Upper lobe of left lung (tissue), 6 donors: ENCODE measurements at places on chromosomes 12 and 14. TPM values are rescaled to one million over a fixed set of nuclear protein-coding genes. Genes with fewer than 3 reads are reported as not detected.

Gene TPPP2
- not detected for total RNA-seq

- peaks cover 25% of the 10 kb centered on the region for H3K4me1 ChIP-seq
- peak overlapping the region; percentile 95 for H3K27ac ChIP-seq
- H3K4me3 ChIP-seq: peak overlapping the region; percentile 99
- H3K36me3 ChIP-seq: no peaks in the 10 kb centered on the region
- peak; percentile 91 for DNase-seq
- no peaks in the 10 kb centered on the region for H3K27me3 ChIP-seq
Observed at GRCh38 chr12:93441081-93441616, 598 bp downstream of the UBE2N start.

DNA sequence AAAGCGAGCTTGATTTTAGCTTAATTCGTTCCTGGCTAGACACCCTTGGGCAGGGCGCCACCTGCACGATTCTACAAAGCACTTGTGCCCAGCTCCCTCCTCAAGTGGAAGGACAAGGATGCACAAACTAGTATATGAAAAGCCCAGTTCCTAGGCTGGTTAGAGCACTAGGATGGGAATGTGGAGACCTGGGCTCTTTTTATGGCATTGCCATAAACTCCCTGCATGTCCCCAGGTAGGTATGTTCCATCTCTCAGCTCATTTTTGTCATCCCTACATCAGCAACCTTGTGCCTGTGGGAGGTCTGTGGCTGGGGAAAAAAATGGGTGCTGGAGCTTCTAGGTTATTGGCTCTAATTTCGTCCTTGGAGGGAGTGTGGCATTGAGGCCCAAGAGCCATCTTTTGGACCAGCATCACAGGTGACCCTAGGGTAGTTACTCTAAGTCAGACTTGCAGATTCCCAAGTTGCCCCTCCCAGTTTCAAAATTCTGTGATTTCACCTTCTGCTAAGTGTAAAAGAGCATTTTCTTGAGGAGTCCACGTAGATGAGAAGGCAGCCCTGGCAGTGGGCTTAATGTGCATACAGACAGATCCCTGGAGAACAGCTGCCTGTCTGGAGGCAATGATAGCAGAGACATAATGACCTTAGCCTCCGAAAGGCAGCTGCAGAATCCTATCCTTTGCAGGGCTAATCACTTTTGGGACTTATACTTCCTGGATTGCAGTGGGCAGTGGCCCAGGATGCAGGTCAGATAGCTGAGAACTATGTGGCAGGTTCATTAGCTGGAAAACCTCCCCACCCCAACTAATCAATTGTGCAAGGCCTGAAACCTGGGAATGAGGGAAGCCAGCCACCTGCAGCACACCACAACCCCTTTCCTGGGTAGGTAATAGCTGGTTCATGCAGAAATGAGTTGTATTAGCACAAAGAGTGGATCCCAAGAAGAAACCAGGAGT is 47.6 kb upstream of the BDKRB2 start:
- H3K4me1 ChIP-seq: no peaks in the 10 kb centered on the region
- no peaks in the 10 kb centered on the region for H3K36me3 ChIP-seq
- DNase-seq: no peak

DNA sequence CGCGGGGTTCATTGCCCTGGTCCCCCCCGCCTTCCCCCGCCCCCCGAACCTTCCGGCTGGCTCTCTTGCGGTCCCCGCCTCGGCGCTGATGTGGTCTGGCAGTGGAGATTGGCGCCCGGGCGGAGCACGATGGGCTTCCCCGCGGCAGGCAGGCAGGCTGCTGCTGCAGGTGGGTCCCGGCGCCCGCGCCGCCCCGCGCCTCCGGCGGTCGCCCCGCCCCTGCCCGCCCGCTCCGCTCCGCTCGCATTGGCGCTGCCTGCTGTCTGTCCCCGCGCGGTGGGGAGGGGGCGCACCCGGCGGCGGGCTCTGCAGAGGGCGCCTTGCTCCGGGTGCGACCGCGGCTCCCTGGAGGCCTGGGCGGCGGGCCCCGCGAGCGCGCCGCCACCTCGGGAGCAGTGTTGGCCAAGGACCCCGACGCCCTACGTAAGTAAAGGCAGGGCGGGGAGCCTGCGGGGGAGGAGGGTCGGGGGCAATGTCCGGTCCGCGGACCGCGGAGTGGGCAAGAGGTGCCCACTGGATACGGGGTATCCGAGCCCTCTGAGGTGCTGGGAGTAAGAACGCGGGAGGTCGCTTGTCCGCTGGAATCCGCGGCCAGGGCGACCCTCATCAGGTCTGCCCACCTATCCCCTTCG is at the start of gene AKAP5:
Gene AKAP5 (plus strand): TSS at position 309 of the 632 bp plus-strand sequence. CDS start 2,896 bp downstream, outside the sequence.
- H3K4me1 ChIP-seq: peaks cover 9% of the 10 kb centered on the region
- peak within 1 kb of the TSS; percentile 46 for H3K4me3 ChIP-seq

DNA sequence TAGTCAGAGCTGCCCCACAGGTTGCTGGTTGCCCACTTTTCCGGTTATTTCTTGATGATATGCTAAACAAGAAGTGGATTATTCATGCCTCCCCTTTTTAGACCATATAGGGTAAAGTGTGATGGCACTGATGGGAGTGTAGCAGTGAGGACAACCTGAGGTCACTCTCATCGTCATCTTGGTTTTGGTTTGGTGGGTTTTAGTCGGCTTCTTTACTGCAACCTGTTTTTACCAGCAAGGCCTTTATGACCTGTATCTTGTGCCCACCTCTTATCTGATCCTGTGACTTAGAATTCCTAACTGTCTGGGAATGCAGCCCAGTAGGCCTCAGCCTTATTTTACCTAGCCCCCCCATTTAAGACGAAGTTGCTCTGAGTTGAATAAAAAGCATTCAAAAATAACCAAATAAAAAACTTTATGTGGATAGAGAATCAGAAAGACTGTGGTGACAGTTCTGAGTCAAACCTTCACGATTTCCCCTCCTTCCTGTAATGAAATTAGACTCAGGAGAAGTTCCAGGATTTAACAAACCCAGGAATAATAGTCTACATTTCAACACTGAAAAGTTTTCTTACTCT is 144.2 kb downstream of the PAWR start:
- H3K4me1 ChIP-seq: peaks cover 24% of the 10 kb centered on the region
- no peaks in the 10 kb centered on the region for H3K27me3 ChIP-seq
- no peak overlapping the region for H3K4me3 ChIP-seq

Gene MYRFL
- 0.10 TPM for total RNA-seq

GRCh38 chr12:91874086-91874865 is 271.4 kb downstream of the BTG1 start:
- H3K4me1 ChIP-seq: peaks cover 7% of the 10 kb centered on the region
- no peak overlapping the region for H3K27ac ChIP-seq
- H3K27me3 ChIP-seq: no peaks in the 10 kb centered on the region
- H3K4me3 ChIP-seq: no peak overlapping the region

DNA sequence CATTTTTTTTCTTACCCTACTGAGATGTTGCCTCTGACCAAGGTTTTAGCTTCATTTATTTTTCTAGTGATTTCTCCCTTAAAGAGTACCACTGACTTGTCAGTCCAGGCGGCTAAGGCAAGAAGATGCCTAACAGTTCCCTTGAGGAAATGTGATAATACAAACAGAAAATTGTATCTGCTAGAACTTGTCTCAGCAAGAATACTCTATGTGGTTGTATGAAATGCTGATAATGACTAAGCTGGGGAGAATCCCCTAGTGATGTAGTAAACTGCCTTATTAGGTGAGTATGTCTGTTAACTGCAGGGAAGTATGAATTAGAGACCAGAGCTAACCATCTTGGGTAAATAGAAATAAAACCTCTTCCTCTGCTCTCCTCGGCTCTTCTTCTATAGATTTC is 6.7 kb downstream of the C12orf54 start:
- H3K36me3 ChIP-seq: no peaks in the 10 kb centered on the region
- no peak overlapping the region for H3K27ac ChIP-seq
- no peak overlapping the region for H3K4me3 ChIP-seq
- no peak for DNase-seq

Gene P2RX4
- 62.7 TPM for total RNA-seq

Gene RPL36AL
- 250 TPM for total RNA-seq

DNA sequence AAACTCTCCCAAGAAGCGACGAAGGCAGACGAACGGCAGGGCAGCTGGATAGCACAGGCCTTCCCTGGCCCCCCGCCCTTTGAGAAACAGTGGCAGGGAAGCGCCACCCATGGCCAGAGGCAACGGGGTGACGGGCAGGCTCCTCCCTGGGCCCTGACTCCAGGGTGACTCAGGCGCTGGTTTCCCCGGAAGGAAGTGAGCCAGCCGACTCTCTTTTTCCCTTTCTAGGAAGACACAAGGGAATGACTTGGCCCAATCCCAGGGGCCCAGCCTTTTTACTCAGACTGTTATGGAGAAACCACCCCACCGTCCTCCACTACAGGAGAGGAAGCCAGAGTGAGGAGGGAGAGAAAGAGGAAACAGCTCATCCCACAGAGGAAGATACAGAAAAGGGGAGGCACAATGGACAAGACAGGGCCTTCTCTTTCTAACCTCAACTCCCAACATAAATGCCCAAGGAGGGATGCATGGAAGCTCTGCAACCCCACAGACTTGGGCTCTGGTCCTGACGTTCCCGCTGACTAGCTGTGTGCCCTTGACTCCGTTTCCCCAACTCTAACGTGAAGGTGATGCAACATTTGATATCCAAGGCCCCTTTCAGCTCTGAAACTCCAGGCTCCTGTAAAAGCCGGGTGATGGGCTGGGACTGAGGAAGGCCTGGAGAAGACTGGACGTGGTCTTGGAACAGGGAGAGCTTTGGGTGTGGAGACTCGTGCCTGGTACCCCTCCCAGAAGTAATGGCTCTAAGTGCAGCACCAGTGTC is 27.9 kb downstream of the ACTN1 start:
- no peaks in the 10 kb centered on the region for H3K27me3 ChIP-seq
- peak; percentile 87 for DNase-seq
- H3K4me1 ChIP-seq: peaks cover 82% of the 10 kb centered on the region
- H3K4me3 ChIP-seq: no peak overlapping the region
- no peaks in the 10 kb centered on the region for H3K36me3 ChIP-seq

Gene SSTR1
- total RNA-seq: 5.2 TPM

Gene CSRP2
- total RNA-seq: 16.8 TPM

Gene ALG10B
- total RNA-seq: 3.3 TPM
